ENCODE measurements at places on chromosomes 12 and 14.
A peak's percentile ranks its signal among the peaks of the same experiment; 100 is the strongest.

DNA sequence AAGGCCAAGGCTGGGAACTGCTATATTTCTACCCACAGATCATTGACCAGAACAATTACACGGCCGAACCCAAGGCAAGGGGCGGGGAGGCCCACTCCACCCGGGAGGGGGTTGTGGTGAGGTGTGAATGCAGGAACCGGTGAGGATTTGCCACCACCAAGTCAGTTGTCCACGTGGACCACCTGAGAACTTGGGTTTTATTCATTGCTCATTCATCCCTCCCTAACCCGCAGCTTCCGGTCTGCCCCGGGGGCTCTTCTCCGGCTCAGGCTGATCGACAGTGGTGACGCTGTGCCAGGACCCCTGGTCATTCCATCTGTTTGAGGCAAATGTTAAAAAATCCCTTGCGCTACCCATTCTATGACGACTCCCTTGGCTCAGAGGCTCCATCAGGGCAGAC lies 127.7 kb upstream of the RTL1 start:
- no peak for DNase-seq

DNA sequence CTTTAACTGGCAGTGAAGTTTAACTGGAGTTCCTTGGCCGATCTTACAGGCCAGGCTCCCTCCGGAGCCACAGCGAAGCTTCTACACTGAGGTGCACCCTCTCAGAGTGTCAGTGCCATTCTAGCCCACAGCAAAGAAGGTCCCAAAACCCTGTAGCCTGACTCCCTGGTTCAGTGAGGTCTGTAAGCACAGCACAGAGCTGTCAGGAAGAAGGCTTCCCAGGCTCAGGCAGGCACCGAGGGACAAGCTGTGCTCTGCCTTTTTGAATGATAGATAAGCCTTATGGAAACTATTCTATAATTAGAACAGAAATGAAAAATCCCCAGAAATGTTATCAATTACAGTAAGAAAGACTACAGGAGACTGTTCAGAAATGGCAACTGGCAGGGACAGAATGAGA lies 40.2 kb downstream of the MOK start:
- DNase-seq: no peak

- no peak for DNase-seq
Measured at GRCh38 chr12:93813186-93813585, 136.0 kb downstream of the CRADD start.

DNA sequence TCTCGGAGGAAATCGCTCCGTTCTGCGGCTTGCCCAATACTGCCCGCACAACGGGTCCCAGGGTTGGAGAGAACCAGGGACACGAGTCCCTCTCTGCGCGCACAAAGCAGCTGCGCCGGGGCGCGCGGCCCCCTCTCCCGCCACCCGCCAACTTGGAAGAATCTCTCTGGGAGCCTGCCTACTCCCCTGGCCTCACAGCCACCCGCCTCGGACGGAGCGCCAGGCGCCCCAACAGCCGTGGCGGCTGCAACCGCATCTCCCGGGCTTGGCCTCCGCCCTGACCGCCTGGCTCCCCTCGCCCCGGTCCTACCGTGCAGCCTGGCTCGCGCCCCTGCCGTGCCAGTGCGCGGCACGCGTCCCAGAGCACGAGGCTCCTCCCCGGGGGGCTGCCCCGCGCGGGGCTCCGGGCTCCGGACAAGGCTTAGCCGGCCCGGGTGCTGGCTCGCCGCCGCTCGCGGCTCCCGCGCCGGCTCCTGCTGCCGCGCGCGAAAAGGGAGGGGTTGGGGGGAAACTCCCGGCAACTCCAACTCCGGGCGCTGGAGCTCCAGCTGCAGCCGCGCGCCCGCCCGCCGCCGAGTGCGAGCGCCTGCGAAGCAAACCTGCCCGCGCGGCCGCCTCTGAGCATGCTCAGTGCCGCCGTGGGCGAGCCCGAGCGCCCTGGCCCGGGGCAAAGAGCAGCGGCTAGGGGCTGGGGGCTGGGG lies at the start of gene STXBP6:
Gene STXBP6, minus strand, starts transcription at position 580 of the 701 bp plus-strand sequence. CDS start 75,329 bp downstream, outside the sequence.
- DNase-seq: no peak

DNA sequence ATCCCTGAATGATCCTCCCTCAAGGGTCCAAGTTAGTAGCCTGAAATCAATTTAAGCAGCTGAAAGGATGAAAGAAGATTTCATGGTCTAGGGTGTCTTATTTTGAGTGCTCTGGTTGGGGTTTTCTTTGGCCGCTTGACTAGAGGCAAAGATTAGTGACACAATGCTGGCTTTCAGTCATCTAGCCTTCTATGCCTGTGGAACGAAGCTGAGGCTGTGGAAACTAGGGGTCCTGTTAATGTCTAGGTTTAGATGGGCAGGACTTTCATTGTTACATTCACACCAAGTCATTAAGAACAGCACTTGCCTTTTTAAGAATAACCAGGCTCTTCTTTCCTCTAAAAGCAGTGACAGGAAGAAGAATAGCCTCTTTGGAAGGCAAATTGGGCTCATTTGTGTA lies 253.8 kb upstream of the E2F7 start:
- DNase-seq: no peak

DNA sequence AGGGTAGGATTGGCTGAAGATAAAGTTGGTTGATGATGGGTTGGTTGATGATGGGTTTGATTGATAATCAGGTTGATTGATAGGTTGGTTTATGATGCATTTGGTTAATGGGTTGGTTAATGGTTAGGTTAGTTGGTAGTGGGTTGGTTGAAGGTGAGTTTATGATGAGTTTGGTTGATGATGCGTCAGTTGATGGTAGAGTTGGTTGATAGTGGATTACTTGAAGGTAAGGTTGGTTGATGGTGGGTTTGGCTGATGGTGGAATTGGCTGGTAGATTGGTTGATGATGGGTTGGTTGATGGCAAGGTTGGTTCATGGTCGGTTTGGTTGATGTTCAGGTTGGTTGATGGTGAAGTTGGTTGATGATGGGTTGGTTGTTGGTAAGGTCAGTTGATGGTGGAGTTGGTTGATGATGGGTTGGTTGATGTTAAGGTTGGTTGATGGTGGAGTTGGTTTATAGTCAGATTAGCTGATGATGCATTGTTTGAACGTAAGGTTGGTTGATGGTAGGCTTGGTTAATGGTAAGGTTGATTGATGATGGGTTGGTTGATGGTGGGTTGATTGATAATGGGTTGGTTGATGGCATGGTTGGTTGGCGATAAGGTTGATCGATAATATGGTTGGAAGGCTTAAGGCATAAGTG lies 146.4 kb downstream of the ADGRD1 start:
- no peak for DNase-seq

- no peak for DNase-seq
Measured at GRCh38 chr12:129790331-129790730, 113.5 kb downstream of the TMEM132D start.

- DNase-seq: peak; percentile 13
Measured at GRCh38 chr12:1044696-1045095, 53.7 kb downstream of the ERC1 start.

- DNase-seq: no peak
Measured at GRCh38 chr14:73055251-73055650, 3.1 kb upstream of the RBM25 start.

DNA sequence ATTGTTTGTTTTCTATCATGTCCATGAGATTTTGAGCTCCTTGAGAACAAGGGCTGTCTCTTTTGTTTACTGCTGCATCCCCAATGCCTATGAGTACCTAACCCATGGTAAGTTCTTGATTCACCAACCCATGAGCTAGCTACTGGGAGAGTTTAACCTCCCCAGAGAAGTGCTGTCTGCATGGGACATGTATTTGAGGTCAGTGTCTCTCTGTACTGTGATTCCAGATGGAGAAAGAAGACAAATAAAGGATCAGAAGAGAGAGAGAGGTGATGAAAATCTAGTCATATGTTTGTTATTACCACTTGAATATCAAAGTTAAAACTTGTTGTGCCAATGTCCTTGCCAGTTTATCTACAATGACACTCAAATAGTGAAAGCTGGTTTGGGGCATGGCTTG lies 421.8 kb downstream of the BCAT1 start:
- no peak for DNase-seq

DNA sequence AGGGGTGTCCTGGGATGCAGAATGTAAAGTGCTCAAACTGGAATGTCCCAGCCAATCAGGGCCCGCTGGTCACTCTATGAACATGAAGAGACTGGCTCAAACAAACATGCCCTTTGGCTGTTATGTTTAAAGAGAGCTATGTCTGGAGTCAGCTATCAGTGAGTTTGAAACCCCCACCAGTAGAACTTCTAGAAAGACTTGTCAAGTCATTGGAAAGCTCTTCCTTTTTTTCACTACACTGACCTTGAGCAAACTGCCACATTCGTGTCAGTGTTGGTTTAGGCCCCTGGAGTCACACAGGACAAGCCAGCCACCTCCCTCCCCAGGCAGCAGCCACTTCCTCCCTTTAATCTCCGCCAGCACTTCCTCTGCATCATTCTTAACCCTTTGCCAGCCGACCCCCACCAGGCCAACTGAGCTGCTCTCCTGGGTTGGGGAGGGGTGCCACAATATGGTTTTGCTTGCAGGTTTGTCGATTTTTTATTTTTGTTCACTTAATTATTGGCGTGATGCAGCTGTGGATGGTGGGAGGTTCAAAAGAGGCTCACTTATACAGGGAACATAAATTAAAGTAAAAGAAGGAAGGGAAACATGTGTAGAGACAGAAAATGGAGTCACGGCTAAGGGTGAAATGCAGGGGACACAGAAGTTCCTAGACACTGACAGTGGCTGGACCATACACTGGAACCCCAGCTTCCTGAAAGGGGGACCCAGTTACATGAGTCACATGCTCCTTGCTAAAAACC lies 25.3 kb downstream of the CMKLR1 start:
- no peak for DNase-seq

- DNase-seq: no peak
Measured at GRCh38 chr12:9895215-9895971, 14.1 kb downstream of the KLRF2 start.

GRCh38 chr12:14514154-14514842 lies 53.4 kb downstream of the PLBD1 start:
- peak; percentile 76 for DNase-seq

DNA sequence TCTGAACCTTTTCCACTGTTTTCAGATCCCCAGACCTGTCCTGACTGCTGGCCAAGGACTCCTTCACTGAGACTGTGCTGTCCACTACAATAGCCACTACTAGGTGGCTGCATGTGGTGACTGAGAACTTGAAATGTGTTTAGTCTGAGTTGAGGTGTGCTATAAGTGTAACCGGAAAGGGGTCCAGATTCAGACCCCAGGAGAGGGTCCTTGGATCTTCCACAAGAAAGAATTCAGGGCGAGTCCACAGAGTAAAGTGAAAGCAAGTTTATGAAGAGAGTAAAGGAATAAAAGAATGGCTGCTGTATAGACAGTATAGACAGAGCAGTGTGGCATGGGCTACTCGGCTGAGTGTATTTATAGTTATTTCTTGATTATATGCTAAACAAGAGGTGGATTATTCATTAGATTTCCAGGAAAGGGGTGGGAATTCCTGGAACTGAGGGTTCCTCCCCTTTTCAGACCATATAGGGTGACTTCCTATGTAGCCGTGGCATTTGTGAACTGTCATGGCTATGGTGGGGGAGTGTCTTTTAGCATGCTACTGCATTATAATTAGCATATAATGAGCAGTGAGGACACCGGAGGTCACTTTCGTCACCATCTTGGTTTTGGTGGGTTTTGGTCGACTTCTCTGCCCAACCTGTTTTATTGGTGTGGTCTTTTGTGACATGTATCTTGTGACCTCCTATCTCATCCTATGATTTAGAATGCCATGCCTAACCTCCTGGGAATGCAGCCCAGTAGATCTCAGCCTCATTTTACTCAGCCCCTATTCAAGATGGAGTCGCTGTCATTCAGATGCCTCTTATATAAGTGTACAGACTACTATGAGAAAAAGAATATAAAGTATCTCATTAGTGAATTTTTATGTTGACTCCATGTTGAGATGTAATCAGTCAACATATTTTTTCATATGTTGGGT lies 70.0 kb upstream of the SRSF5 start:
- no peak for DNase-seq

GRCh38 chr14:105094193-105094907 lies 29.1 kb upstream of the GPR132 start:
- DNase-seq: no peak

GRCh38 chr12:5997260-5997659 lies 52.2 kb upstream of the ANO2 start:
- DNase-seq: no peak

DNA sequence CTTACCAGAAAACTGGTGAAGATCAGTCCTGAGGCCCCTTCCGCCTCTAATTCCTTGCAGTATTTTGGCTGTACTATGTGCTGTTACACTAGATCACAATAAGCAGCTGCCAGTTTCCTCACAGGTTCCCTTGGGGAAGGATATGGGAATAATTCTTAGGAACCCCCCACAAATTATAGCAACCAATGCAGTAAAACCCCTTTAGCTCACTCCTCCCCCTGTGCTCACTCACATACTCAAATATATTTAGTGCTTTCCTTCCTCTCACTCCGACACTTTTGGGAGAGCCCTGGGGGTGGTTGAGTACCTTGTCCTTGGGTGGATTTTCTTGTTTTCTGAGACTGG lies 162.7 kb downstream of the ETV6 start:
- DNase-seq: no peak

GRCh38 chr12:116274551-116275375 lies 2.7 kb downstream of the MED13L start:
- DNase-seq: no peak

DNA sequence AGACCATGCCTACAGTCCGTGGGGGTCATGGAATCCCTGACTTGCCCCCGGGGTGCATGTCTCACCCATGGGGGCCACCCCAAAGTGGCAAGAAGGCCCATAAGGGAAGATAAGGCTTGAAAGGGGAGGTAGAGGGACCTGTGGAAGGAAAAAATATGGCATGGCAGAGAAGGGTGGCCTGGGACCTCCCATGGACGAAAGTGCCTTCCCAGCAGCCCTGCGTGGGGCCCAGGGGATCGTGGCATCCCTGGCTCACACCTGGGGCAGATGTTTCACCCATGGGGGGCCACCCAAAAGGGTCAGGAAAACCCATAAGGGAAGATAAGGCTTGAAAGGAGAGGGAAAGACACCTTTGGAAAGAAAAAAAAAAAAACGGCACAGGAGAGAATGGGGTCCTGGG lies 264.6 kb downstream of the ALG10 start:
- no peak for DNase-seq

GRCh38 chr12:87385322-87385721 lies 643.9 kb downstream of the C12orf50 start:
- no peak for DNase-seq

GRCh38 chr14:104428860-104429259 lies 150.7 kb upstream of the C14orf180 start:
- no peak for DNase-seq

DNA sequence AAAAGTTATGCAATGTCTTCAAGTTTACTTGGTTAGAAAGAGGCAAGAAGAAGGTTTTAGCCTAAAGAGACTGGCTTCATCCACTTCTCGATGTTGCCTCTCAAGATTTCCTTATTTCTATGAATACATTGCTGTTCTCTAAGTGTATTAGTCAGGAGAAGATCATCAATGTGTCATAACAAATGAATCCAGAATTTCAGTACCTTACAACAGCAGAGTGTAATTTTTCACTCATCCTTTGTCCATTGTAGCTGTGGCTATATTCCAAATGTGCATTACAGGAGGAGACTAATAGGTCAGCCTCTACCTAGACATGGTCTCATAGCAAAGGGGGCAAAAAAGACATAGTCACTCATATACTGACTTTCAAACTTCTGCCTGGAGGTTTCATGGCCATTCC lies 579.1 kb downstream of the PRKD1 start:
- peak; percentile 82 for DNase-seq

- DNase-seq: no peak
Measured at GRCh38 chr14:99268810-99269707, 2.9 kb downstream of the BCL11B start.

- DNase-seq: no peak
Measured at GRCh38 chr14:84483072-84483420, 1046.9 kb upstream of the FLRT2 start.

GRCh38 chr12:15165012-15165659 lies 56.1 kb downstream of the RERG start:
- DNase-seq: no peak

GRCh38 chr12:111086947-111087700 lies 166.7 kb upstream of the MYL2 start:
- no peak for DNase-seq
